ENCODE measurements at places on chromosomes 2 and 18. TPM values are rescaled to one million over a fixed set of nuclear protein-coding genes. Genes with fewer than 3 reads are reported as not detected.

Gene NRP2
- 43.3 TPM for total RNA-seq

DNA sequence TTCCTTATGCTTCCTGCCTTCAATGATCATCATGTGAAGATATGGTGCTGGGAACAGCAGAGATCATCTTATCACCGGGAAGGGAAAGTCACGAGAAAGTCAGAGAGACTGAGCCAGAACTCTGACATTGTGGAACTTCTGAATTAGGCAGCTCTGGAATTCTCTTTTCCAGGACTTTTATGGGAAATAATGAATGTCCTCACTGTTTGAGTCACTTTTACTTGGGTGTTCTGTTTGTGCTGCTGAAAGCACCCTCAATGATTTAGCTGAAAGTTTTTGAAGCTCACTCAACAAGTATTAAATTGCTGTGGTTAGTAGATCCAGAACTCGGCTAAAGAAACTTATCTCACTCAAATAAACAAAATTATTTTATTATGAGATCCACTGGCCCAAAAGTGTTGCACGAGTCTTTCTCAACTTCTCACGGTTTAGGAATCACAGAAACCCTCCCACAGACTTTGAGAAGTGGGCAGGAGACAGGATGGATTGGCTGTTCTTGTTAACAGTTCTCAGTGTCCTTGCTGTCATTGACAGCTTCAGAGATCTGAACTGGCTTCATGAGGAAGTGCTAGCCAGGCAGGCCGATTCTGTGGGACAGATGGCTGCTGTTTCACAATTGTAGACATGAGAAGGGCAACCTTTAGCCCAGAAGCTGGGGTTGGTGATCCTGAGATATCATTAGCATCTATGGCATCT lies 26.4 kb upstream of the ATRAID start:
- no peak for DNase-seq

DNA sequence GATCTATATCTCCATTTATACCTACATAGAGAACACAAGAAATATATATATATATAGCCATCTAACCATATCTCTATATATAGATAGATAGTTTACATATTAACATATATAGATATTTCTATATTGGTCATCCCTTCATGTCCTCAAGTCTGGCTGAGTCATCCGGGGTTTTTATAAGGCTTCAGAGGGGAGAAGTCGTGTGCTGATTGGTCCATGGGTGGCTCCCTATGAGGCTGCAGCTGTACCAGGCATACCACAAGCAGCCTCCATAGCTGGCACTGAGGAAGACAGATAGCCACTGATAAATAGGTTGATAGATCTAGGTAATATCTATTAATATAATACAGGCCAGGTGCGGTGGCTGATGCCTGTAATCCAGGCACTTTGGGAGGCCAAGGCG lies 618.3 kb upstream of the SETBP1 start:
- DNase-seq: no peak

- no peak for DNase-seq
Measured at GRCh38 chr2:84719434-84719833, 161.4 kb downstream of the TRABD2A start.

GRCh38 chr2:173959358-173959884 lies 5.8 kb downstream of the SP3 start:
- DNase-seq: no peak

Gene LCT
- 0.09 TPM for total RNA-seq

DNA sequence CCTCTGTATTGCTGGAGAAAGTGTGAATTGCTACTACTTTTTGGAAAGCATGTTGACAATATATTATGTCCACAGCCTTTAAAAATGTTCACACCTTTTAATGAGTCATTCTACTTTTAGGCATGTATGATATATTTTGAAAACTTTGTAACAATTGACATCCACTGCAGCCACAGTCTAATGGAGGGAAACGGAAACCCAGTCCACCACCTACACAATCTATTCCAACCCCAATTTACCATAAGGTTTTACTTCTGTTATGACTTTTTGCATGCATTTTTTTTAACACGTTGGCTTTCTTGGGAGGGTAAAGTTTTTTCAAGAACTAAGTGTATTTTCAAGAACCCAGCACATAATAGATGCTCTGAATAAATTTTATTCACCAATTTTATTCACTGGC lies 38.5 kb upstream of the ATP8B1 start:
- DNase-seq: no peak

DNA sequence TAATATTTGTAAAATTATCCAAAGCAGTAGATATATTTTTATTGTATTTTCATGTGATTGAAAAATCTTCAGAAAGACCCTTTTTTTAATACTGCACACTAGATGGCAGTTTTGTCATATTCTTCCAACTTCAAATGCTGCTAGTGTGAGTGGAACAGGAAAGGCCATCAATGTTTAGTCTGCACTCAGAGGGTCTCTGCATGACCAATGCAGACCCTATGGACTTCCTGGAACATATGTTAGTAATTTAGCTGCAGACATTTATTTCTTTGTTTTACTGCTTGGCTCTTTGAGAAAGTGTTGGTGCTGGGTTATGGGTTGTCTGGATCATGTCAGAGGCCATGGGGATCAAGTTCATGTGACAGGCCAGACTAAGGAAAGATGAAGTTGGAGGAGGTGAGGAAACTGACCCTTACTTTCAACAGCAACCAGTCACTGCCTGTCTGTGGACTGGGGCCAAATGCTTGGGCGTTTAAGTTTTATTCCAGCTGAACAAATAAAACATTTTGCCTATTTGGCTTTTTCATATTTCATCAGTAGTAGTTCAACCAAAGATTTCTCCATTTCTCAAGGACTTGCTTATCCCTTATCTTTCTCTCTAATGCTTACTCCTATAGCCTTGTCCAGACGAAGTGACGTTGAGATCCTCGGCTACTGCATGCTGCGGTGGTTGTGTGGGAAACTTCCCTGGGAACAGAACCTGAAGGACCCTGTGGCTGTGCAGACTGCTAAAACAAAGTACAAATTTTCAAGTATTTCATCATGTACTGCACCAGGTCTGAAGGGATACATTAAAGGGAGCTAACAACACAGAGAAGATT lies 84.8 kb downstream of the VRK2 start:
- DNase-seq: no peak

Gene IGFBP2
- 178 TPM for total RNA-seq

GRCh38 chr2:5379811-5380210 lies 312.4 kb upstream of the SOX11 start:
- DNase-seq: no peak

- no peak for DNase-seq
Measured at GRCh38 chr2:65580824-65581223, 148.4 kb upstream of the SPRED2 start.

DNA sequence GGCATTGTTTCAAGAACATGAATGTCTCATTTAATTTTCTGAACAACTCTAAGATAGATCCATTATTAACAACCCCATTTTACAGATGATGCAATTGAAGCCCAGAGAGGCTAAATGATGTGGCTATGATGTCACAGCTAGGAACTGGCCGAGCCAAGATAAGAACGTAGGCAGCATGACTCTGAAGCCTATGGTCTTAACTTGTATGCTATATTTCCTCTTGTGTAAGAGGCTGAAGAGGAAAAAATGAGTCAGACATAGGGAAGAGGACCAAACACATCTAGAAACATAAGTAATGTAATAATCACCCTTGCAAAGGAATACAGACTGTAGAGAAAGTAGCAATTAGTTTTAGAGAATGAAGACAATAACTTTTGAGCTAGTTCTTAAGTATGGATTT lies 416.8 kb downstream of the FIGN start:
- DNase-seq: no peak

- no peak for DNase-seq
Measured at GRCh38 chr2:230643576-230644291, 68.9 kb upstream of the CAB39 start.

Gene NEU2
- total RNA-seq: not detected

- DNase-seq: no peak
Measured at GRCh38 chr18:52007105-52007504, 332.9 kb upstream of the DCC start.

GRCh38 chr2:206993964-206994363 lies 54.6 kb downstream of the CPO start:
- DNase-seq: no peak

DNA sequence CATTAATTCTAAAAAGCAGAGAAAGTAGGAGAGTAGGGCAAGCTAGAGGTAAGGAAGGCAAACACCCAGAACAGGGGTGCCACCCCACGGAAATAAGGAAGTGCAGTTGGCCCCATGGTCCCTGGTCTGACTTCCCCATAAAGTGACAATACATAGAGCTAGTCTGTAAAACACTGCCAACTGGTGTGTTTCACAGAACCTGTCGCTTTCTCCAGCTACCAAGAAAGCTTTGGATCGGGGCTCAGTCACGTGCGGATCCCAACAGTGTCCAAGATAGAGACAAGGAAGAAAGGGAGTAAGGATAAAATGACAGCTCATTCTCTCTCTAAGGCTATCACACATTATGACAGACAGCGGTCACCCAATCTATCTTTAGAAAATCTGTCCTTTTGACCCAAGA lies 36.4 kb downstream of the TBC1D8 start:
- DNase-seq: no peak

DNA sequence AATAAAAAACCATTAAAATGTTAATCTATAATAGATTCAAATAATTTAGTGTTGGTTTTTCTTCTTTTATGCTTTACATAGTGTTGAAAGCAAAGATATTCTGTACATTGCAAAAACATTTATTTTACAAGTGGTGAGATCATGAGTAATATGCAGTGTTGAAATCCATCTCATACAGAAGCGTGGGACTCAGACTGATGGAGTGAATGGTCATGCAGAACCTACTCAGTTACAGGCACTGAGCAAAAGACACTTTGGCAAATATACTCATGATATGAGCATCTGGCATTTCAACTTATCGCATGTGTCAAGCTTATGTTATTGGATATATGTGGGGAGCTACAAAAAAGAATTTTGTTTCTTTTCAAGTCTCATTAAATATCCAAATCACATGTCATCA lies 620.2 kb upstream of the NETO1 start:
- no peak for DNase-seq

- DNase-seq: no peak
Measured at GRCh38 chr2:235968155-235968554, 200.0 kb downstream of the GBX2 start.

DNA sequence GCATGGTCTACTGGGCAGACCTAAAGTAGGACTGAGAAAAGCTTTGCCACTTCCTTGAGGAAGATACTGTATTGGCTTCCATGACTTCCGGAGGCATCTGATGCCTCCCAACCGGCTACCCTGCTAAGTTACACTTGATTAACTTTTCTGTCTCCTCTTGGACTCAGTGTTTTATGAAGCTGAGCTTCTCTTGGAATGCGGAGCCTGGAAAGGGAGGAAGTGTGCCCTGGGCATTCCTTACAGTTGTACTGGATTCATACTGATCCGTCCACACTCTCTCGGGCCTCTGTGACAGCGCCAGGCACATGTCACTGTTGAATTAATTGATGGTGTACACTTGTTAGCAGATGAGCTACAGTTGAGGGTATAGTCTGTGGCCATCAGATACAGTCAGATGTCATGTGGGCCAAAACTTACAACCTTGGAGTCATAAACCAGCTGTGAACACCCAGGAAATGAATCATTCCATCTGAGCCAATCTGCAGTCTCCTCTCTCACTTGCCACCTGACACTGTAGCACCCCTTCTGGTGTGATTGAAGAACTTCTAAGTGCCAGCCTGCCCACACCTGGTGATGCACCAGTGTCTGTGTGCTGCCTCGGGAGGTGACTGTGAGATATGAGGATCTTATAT lies 122.5 kb downstream of the FHOD3 start:
- no peak for DNase-seq

- no peak for DNase-seq
Measured at GRCh38 chr2:38748391-38748790, 2.8 kb downstream of the SRSF7 start.

- DNase-seq: no peak
Measured at GRCh38 chr2:111030260-111030891, 90.3 kb upstream of the BCL2L11 start.

Gene CFC1
- not detected for total RNA-seq

- DNase-seq: no peak
Measured at GRCh38 chr2:75632813-75633212, 13.8 kb upstream of the MRPL19 start.

DNA sequence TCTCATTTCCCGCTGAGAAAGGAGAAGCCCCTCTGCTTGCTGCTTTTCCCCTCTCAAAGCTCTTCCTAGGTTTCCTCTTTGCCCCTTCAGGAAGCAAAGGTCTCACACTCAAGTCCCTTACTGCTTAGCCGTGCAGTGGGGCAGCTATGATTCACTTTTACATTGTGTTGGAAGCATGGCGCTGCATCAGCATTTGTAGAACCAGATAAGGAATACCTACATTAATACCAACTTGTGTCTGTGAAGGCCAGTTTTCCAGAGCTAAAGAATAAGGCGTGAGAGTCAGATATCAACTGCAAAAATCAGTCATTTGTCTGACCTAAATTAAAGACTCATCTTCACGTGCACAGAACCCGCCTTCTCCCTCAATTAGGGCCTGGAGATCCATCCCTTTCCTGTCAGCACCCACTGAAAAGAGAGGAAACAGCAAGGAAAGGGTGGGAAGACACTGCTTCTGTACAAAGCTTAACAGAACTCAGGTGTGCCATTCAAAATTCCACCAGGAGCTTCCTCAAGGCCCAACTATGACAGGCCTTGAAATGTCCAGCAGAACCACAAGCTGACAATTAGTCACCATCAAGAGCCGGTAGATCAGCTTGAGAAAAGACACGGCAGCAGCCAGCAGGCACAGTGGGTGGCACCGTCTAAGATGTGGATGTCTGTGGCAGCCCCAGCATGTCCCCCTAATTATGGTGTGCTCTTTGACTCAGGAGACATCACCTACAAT lies 16.1 kb upstream of the XDH start:
- DNase-seq: no peak

GRCh38 chr2:198390670-198391069 lies 586.3 kb downstream of the PLCL1 start:
- no peak for DNase-seq

- no peak for DNase-seq
Measured at GRCh38 chr2:151860210-151860609, 32.0 kb upstream of the ARL5A start.

DNA sequence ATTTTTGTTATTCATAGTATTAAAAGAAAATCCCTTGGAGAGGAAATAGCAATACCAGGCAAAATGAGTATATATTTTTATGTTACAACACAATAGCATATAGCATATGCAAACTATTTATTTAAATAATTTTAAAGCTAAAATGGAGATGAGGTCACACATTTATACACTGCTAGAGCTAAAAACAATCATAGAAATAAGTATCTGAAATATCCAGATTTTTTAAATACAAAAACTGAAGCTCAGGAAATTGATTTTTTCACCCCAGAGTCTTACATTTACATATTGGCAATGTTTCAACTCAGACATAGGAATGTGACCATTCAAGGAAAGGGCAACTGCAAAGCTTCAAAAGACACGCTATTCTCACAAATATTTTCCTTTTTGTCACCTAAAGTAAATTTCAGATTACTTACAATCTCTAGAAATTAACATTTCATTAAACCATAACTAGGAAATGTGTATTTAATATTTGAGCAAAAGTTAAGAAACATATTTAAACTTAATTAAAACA lies 8.9 kb downstream of the TFPI start:
- no peak for DNase-seq

Gene FAM237A
- not detected for total RNA-seq

- no peak for DNase-seq
Measured at GRCh38 chr2:111042772-111043771, 77.6 kb upstream of the BCL2L11 start.

Gene RBM44
- 1.6 TPM for total RNA-seq

- DNase-seq: no peak
Measured at GRCh38 chr2:9417725-9418124, 5.6 kb downstream of the ITGB1BP1 start.

- DNase-seq: no peak
Measured at GRCh38 chr2:58494071-58494501, 253.0 kb upstream of the FANCL start.

Gene DNER
- 3.1 TPM for total RNA-seq

- no peak for DNase-seq
Measured at GRCh38 chr2:174395969-174396630, 570 bp downstream of the SCRN3 start.

All from omental fat pad (tissue), 4 donors.